ENCODE measurements at places on chromosomes 7 and 10.

DNA sequence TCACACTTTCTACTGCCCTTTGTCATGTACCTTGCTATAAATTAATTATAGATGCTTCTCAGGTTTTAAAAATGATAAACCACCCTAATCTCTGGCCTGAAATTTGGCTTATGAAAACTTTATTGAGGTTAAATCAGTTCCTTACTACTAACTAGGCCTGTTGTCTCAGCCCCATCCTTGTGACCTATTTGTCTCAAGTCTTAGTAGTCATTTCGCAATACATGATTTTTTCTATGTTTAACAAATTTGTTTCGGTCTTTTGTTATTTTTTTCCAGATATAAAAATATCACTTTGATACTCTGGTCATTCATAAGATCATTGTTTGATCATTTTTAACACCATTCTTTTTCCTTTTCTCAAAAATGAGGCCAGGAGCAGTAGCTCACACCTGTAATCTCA, 411.6 kb downstream of the GFRA1 start:
- DNase-seq: no peak

GRCh38 chr7:40551685-40552576, 417.1 kb downstream of the SUGCT start:
- DNase-seq: no peak

DNA sequence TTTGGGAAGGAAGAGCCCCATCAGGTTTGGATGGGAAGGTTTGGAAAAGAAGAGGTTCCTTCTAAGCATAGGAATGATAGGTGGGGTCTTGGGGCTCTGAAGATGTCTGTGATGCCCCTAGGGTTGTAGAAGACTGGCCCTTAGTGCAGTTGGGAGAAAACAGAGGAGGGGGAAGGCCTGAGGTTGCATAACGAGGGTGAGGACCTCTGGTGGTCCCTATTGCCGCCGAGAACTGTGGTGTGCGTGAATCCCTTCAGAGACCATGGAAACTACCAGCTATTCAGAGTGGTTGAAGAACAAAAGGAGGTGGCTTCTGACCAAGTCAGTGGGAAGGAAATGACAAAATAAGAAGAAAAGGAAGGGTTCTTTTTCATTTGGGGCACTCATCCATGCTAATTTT, 3.1 kb upstream of the PKD2L1 start:
- DNase-seq: no peak

DNA sequence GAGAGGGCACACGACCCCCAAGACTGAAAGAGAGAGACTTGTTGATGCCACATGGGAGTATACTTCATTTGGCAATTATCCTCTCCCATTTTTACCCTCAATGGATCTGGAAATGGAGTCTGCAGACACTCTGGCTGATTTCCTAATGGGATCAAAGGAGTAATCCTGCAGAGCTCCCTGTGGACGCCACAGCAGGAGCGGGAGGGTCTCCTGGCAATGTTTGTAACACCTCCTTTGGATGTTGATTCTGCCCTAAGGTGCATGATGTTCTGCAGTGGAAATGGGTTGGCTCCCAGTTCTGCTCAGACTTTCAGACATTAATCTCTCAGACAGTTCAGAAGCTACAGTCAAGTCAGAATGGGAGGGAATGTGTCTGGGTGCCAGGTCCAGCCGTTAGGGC, 166.0 kb upstream of the WDR11 start:
- DNase-seq: no peak

GRCh38 chr7:149797771-149798170, 24.4 kb upstream of the ZNF467 start:
- DNase-seq: no peak

DNA sequence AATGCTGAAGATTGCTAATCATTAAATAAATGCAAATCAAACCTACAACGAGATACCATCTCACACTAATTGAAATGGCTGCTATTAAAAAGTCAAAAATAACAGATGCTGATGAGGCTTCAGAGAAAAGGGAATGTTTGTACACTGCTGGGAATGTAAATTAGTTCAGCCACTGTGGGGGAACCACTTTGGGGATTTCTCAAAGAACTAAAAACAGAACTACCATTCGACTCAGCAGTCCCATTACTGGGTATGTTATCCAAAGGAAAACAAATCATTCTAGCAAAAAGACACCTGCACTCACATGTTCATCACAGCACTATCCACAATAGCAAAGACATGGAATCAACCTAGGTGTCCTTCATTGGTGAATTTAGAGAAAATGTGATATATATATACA, 379.0 kb upstream of the CNTNAP2 start:
- no peak for DNase-seq

DNA sequence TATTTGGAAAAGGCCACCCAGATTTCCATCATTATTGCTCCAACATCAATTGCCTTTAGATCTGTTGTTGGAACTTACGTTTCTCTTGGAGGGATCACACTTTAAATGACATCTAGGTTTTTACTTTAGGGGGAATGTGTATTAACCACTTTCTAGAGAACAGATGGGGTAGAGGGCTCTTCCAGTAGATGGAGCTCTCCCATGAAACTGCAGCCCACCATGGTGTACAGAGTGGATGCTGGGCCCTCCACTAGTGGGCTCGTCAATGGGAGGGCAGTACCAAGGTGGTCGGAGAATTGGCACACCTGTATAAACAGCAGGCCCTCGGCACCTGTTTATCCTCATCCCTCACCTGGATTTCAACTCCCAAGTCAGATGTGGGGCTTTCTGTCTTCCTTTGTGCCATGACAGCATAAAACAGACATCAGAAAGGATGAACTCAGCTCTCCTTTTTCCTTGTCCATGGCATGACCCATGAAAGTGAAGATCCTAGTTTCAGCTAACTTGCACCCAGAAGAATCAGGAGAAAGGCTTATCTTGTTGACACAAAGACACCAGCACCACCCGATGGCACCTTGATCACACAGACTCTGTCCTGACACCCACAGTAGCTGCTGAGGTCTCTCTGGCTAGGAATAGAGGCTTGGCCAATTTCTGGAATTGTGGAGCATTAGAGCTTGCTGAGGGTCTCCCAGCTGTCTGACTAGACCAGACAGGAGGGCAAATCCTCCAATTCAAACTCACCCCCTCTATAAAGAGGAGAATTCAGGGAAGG, 150.5 kb downstream of the CYP26A1 start:
- DNase-seq: no peak

DNA sequence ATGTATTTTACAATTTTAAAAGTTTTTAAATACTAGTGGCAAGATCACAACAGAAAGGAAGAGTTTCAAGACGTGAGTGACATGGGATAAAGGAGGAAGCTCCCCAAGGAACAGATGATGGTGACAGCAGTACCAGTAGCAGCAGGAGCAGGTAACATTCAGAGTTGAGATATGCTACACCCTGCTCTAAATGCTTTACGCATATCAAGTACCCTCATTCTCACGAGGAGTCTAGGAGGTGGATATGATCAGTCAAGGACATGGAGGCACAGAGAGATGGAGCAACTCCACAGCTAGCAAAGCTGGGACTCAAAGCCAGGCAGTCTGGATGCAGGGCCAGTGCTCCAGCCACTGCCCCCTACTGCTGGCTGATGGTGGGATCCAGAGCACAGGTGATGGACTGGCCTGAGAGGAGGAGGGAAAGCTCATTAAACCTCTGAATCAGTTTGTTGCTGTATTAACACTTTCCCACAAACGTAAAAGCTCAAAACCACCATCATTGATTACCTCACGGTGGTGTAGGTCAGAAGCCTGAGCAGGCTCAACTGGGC, 17.5 kb downstream of the RP9 start:
- DNase-seq: no peak

DNA sequence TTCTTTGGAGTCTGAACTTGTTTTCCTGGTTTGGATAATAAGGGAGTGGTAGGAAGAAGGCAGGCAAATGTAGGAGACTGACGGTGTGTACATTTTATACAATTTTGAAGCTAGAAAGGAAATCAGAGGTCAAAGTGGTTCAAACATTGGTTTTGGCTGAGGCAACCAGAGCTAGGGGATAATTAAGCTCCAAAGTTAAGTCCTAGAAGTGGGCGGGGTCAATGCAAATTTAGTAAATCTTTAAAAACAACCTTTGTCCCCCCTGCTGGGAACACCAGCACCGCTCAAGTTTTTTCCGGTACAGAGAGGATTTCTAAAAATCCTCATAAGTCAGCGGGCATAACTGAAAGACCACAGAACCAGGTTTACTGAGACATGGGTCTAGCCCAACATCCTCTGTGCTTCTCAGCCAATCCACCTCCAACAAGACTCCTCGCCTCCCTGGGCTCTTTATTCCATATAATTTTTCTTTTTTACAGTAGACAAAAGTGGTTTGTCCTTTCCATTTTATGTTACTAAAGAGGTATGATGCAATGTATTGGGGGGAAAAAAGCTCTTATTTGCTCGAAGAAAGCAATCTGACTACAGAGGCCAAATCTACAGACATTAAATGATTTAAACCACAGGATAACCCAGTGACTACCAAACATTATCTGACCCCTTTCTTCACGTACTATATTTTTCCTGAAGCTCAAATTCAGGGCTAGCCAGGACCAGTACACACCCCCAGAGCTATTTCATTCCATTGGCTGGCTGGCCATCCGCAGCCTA, 1.6 kb downstream of the GLUD1 start:
- no peak for DNase-seq

DNA sequence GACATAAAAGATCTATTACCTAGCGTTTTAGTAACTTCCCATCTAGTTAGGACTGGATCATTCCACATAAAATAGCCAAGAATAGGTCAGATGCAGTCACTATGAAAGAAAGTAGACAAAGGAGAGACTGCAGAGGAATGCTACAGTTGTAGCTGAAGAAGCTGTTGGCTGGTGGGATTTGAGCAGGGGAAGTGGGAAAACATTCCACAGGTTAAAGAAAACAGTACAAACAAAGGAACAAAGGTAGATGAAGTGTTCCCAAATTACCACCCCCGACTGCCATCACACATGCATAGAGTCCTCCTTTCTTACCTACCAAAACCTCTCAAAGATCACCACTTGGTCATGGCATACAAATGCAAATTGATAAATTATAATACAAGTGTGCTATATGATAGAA, 41.8 kb downstream of the DLD start:
- DNase-seq: no peak

DNA sequence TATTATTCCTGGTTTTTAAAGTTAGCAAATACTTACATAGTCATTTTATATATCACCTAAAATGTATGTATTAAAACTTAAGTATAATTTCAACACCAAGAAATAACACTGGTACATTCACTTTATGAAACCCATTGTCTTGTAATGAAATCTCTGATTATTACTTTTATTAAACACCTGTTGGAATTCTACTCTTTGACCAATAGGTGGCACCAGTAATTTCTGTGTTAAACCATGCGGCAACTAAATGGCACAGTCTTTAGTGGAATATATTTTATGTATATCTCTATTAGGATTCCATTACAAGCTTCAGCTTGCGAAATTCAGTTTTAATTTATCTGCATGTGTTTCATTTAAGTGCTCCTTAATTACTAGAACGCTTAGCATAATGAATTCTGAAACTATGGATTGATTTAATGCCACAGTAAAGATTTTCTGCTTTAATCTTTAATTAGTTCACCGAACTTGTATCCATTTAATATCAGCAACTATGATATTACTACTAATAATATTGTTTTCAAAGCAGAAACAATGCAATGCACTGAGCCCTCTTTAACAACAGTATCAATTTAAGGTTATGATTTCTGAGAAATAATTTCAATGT, 181.3 kb downstream of the MAGI2 start:
- no peak for DNase-seq

DNA sequence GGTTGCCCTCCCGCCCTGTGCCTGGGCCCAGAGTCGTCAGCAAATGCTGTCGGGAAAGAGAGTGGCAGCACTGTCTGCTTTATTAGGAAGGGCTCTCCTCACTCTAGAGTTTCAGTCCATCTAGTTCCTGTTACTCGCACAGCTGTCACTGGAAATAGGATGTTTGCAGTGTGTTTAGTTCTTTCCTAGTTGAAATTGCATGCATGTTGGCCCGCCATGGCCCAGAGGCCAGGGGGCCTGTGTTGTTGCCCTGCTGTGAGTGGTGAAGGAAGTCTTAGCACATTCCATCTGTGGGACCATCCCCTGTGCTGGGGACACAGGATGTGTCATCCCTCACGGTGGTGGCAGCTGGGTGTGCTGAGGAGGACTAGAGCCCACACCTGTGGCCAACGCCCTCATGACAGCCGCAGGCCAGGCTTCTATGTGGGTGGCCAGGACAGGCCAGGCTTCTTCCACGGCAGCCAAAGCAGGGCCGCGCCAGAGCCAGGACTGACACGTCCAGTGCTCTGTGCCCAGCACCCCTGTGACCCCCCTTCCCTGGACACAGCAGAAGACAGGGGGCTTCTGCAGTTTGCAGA, 45.4 kb downstream of the ZNF467 start:
- no peak for DNase-seq

DNA sequence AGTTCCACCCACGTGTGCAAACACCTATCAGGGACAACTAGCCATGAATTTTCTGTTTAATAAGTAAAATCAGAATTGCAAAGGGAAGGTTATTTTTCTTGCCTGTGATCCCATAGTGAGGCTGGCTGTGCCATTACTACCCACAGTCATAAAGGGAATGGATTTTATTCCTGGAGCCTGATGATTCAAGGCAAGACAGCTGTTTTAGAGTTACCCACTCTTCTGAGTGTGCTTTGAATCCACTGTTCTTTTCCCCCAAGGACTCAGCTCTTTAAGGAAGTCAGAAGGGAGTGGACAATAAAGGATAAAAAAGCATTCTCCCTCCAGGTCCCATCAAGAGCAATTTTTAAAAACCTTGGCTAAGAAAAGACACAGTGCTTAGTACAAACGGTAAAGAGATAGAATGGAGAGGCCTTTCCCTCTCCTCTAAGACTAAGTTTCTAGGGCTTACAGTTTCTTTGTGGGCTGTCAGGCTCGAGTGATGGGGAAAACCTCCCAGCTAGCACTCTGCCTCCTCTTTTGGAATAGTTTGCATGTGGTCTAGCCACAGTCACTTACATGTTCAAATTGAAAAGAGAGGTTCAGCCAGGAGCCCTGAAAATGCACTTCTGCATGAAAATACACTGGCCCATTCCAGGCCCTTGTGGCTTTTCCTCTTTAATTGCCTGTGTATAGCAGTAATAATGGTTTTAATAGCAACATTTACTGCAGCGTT, 5.1 kb upstream of the LRRC4 start:
- no peak for DNase-seq

GRCh38 chr7:133461421-133461820, 208.5 kb downstream of the EXOC4 start:
- no peak for DNase-seq

- no peak for DNase-seq
Observed at GRCh38 chr10:31808258-31809218, 120.1 kb downstream of the ARHGAP12 start.

All from activated T-helper 1 cell treated with anti-CD3 and anti-CD28 coated beads, Interleukin-2, amount 50 U/mL, for 16 hours (primary cell).